ENCODE measurements at places on chromosomes 6 and 20.

DNA sequence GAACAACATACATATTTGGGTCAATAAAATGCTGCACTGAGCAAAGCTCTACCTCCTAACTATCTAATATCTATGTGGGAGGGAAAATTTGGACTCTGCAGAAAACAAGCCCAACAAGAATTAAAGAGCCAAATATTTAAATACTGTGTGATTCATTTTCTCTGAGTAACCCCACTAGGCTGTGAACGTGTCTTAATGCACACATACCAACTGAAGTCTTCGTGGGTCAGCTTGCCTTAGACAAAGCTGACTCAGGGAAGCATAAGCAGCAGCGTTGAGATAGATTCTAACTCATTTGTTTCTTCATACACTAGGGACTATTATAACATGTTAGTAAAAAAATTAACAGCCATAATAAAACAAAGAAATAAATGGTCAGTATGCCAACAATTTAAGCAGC lies 114.3 kb downstream of the GJA1 start:
- DNase-seq = no peak

GRCh38 chr20:10594296-10594868 lies 79.4 kb downstream of the JAG1 start:
- no peak for DNase-seq

- no peak for DNase-seq
These were observed 126.5 kb upstream of the MAN1A1 start for GRCh38 chr6:119476024-119476423.

- no peak for DNase-seq
These were observed 44.4 kb downstream of the TRAM2 start for GRCh38 chr6:52532457-52532856.

- no peak for DNase-seq
These were observed 14.7 kb downstream of the FOXQ1 start for GRCh38 chr6:1326535-1327121.

GRCh38 chr20:40563296-40563950 lies 125.6 kb downstream of the MAFB start:
- DNase-seq = peak; percentile 57

DNA sequence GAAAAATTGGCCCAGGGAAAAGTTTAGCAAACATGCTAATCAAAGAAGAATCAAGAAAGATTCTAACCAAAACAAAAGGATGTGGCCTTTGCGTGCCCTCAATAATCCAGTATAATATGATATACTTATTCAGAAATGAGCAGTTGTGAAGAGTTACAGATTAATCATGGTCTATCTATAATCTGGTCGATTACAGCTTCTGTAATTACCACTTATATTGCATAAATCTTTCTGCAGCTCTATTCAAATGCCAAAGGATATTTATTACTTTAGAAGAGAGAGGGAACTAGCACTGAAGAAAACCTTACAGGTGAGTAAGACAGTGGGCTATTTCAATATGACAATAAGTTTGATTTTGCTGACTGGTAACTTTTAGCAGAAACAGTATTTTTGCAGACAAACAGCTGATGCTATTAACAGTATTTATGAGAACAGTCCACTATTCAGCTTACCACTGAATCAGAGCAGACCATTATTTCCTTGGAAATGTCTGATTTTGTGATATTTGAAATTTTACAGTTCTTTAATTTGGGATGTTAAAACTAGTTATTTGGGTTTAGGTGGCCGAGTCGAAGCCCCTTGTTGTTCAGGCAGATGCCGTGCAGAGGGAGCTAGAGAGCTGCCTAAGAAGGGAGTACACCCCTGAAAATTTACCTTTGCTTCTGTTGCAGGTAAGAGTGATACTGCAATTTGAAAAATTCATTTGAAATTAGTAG lies 92.2 kb downstream of the CEP57L1 start:
- no peak for DNase-seq

DNA sequence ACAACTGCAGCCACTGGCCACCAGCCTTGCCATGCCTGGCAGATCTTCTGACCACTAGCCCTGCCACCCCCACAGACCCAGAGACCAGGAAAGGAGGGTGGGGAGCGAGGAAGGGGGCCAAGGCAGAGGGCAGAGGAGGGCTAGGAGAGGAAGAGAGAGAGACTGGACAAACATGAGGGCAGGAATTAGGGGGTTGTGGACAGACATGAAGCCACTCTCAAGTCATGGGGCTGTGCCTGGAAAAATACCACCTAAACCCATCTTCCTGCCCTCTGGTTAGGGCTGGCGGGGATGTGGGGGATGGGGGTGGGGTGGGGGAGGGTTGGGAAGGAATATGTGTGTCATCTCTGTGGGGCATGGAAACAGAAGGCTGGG lies 1.4 kb upstream of the SLC29A1 start:
- no peak for DNase-seq

- DNase-seq = no peak
These were observed 30.8 kb downstream of the DUSP22 start for GRCh38 chr6:322940-323729.

GRCh38 chr20:63572788-63573646 lies 1.0 kb downstream of the HELZ2 start:
- DNase-seq = no peak

DNA sequence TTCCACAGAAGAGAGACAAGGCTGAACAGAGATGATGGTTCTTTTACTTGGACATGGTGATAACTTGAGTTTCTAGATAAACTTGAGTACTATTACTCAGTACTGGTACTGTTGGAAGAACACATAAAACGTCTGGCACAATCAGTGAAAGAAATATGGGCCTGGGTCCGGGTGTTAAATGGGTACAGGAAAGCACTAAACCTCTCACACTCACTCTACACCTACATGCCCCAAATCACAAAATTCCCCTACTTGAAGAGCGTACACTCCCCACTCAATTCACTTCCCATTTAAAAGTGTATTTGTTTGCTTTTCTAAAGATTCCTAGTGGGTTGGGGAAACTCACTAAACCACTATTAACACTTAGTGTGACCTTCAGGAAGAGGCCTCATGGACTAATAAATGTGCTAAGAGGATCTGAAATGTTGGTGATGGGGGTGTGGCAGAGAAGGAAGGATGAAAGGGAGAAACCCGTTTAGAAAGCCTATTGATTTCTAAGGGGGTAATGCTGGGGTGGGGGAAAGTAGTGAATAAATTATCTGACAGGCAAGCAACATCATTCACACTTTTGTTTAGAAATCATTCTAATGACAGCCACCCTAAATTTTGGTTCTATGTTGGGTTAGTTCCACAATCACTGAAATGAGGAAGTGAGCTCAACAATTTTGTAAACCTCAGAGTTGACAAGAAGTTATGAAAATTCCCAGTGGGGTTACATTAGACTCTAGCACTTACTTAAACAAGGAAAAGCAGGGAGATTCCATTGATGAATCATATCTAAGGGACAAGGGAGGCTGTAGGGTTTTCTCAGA lies 222.6 kb upstream of the MARCKS start:
- no peak for DNase-seq

- DNase-seq = no peak
These were observed 52.3 kb downstream of the EZR start for GRCh38 chr6:158766621-158767455.

All from urinary bladder (tissue), 4 donors.